ENCODE measurements at places on chromosomes 12 and 14.
A peak's percentile ranks its signal among the peaks of the same experiment; 100 is the strongest.

DNA sequence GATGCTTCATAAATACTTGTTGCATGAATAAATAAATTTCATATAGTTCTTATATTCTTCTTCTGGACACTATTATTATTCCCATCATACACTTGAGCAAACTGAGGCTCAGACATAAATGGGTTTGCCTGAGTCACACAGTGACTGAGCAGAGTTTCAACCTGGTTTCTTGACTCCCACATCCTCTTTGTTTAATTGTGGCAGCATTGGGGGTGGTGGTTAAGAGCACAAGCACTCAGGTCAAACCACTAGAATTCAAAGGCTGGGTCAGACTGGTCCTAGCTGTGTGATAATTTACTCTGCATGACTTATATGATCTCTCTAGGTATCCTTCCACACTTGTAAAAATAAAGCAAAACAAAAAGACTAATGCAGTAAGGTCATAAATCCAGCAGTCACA is 274.9 kb upstream of the SRRM4 start:
- no peak for DNase-seq

DNA sequence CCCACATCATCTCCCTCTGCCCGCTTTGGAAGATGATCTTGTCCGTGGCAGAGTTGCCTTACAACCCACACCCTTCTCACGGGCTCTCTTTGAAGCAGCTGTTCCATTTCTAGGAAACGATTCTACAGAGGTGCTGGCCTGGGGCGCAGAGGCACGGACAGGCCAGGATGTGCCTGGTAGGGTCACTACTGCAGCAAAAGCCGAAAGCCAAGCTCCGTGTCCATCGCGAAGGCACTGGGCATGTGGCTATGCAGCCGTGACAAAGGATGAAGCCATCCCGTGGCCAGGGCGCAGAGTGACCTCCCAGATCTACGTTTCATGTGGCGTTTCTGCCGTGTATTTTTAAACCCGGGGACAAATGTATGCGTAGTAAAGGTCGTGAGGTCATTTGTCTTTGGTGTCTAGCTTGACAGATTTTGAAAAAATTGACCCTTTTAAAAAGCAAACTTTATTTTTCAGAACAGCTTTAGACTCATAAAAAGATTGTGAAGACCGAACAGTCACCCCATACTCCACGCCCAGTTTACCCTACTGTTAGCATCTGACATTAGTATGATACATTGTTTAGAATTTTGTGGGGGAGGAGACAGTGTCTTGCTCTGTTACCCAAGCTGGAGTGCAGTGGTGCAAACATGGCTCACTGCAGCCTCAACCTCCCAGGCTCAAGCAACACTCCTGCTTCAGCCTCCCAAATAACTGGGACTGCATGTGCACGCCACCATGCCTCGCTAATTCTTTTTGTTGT is 40.4 kb upstream of the NCOR2 start:
- DNase-seq, result no peak

DNA sequence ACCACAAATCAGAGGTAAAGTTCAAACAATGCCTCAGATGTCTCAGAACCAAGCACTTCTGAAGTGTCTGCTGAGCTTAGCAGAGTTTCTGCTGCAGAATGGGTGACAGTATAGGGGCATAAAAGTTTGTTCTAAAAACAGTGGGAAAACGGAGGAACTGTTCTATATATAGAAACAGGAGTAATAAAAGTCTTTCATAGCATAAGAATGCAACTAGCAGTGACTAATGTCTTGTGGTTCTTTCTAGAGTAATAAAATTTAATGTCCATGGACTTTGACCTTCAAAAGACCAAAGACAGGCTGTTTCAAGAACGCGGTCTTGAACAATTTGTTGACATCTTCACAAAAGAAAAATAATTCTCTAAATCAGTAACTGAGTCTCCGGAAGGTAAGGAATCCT is 107.5 kb upstream of the FAR2 start:
- no peak for DNase-seq

- DNase-seq, result no peak
Observed at GRCh38 chr14:32205984-32206383, 2.9 kb upstream of the RNU6-8 start.

- DNase-seq, result no peak
Observed at GRCh38 chr14:75022655-75023054, 19.9 kb downstream of the EIF2B2 start.

DNA sequence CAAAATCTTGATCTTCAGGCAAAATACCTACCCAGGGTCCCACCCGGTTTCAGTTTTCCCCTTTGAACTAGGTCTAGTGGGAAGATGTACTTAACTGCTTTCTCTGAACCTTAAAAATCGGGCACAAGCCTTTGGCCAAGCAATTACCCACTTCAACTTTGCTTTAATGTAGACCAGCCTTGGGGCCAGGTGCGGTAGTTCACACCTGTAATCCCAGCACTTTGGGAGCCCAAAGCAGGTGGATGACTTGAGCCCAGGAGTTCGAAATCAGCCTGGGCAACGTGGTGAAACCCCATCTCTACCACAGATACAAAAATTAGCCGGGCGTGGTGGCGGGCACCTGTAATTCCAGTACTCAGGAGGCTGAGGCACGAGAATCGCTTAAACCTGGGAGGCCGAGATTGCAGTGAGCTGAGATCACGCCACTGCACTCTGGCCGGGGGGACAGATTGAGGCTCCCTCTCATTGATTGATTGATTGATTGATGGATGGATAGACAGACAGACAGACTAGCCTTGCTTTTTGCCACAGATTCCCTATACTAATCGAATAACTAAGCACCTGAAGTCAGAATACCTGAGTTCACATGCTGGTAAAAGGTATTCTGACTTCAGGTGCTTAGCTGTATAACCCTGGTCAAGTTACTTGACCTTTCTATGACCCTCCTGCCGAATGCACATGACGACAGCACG is 1.9 kb downstream of the CLIP1 start:
- DNase-seq, result no peak

DNA sequence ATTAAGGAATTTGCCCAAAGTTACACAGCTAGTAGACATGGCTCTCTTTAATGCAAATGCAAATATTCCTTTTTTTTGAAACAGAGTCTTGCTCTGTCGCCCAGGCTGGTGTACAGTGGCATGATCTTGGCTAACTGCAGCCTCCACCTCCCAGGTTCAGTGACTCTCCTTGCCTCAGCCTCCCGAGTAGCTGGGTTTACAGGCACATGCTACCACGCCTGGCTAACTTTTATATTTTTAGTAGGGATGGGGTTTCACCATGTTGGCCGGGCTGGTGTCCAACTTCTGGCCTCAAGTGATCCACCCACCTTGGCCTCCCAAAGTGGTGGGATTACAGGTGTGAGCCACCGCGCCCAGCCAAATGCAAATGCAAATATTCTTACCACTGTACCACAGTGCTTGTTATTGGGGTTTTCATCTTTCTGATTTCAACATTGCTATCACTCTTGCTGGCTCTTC is 24.5 kb upstream of the HIGD1C start:
- no peak for DNase-seq

- DNase-seq, result no peak
Observed at GRCh38 chr12:14275886-14276285, 89.6 kb upstream of the ATF7IP start.

DNA sequence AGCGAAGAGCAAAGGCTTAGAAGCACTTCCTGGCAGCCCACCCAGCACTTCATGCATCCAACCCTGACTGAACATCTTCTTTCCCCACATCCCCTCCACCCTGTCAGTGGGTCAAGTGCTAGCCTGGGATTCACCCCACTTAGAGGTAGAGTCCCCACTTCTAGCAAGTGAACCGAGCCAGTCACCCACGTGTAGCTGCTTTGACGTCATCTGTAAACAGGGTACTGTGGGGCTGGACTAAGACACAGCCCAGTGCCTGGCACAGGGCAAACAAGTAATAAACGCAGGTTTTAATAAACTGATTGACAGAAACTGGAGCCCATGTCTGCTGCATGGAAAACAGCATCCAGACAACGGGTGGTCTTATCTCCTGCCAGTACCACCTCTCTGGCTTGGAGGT is 61.7 kb downstream of the ITPK1 start:
- no peak for DNase-seq

DNA sequence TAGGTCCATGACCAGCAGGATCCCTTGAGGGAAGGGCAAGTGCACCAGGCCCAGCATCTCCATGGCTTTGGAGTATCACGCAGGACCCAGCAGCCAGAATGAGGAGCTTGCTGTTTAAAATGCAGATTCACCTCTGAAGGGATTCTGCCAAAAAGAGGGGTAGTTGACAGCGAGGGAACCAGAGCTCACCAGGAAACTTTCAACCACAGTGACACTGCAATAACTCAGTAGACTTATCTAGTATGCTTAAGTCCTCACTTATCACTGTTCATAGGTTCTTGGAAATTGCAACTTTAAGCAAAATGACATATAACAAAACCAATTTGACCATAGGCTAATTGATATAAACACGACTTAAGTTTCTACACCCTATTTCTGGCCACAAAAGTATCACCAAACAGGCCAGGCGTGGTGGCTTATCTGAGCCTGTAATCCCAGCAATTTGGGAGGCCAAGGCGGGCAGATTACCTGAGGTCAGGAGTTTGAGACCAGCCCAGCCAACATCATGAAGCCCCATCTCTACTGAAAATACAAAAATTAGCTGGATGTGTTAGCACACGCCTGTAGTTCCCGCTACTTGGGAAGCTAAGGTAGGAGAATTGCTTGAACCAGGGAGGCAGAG is 21.4 kb upstream of the CKAP4 start:
- DNase-seq, result no peak

GRCh38 chr12:116766746-116767145 is 28.6 kb downstream of the RNFT2 start:
- DNase-seq, result no peak

DNA sequence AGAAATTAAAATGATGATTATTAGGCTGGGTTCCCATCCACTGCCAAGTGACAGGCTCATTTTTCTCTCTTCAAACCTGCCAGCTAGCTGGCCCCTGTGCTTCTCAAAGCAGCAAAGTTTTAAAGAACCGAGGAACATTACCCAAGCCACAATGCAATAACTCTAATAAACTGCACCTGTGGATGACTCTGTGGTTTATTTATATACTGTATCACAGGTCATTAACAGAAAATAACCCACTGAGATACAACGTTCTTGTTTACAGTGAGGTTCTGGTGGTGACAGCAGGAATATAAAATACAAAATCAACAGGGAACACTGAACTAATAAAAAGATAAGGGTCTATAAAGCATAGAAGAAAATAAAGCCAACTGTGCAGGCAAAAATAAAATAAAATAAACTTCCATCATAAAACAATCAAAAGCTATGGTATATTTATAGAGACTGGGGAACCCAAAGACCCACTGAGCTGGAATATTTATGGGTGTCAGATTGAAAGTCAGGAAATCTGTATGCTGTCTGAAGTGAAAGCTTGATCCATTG is 472.9 kb downstream of the NOVA1 start:
- DNase-seq, result peak; percentile 7

DNA sequence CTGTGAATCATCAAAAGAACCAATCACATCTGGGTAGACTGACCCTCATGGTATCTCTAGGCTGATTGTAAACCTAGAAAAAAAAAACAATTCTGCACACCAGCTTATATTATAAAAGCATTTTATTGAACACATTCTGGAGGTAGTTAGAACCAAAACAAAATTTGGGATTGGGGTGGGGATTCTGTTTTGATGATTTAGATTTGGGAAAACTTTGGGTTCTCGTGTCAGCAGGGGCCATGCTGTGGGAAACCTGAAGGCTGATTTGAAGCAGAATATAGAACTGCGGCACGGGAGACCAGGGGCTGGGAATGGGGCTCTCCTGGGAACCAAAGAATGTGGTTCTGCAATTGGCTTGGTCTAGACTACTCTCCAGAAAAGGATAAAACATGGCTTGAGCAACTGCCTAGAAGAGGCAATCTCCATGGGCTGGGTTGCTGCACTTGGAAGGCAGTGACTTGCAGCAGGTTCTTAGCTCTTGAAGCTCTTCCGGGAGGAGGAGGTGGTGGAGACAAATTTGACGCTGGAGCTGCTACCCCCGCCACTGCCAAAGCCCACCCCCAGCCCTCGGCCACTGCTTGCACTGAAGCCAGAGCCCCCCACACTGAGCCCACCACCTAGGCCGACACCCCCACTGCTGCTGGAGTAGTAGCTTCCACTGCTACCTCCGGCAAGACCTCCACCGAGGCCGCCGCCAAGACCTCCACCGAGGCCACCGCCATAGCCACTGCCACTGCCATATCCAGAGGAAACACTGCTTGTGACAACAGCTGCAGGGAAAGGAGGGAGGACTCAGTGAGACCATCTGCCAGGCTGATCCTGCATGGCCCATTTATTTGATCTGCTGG is 5.5 kb downstream of the KRT5 start:
- DNase-seq, result no peak

- DNase-seq, result no peak
Observed at GRCh38 chr12:131818821-131819585, 9.2 kb upstream of the MMP17 start.

DNA sequence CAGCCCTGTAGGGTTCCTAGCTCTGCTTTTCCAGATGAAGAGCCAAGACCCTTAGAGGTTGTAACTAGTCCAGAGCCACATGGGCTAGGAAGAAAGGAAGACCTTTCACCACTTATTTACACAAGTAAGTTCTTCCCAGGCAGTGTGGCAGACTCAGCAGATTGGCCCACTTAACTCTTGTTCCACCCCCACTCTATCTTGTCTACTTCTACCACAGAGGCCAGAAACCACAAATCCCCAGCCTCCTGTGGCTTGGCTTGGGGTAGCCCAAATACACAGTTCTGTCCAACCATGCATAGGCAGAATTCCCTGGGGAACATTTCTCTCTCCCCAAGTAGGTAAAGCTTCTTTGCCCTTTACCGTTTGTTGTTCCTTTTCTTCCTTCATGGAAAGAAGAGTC is 383.5 kb downstream of the RGS6 start:
- no peak for DNase-seq

DNA sequence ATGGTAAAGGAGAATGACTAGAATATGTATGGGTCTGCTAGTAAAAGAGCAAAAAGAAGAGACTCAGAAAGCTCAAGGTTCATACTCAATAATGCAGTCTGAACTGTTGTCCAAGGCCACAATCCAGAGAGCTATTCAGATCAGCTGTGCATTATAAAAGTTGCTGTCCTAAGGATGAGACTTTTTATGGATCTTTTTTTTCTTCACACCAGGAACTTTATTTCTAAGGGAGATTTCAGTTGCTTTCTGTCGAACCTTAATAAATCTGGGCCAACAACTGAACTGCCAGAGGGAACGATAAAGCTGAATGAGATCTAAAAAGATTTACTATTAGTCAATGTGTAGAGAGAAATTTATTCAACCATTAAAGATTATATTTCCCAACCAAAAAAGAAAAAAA is 948.3 kb upstream of the NOVA1 start:
- no peak for DNase-seq

DNA sequence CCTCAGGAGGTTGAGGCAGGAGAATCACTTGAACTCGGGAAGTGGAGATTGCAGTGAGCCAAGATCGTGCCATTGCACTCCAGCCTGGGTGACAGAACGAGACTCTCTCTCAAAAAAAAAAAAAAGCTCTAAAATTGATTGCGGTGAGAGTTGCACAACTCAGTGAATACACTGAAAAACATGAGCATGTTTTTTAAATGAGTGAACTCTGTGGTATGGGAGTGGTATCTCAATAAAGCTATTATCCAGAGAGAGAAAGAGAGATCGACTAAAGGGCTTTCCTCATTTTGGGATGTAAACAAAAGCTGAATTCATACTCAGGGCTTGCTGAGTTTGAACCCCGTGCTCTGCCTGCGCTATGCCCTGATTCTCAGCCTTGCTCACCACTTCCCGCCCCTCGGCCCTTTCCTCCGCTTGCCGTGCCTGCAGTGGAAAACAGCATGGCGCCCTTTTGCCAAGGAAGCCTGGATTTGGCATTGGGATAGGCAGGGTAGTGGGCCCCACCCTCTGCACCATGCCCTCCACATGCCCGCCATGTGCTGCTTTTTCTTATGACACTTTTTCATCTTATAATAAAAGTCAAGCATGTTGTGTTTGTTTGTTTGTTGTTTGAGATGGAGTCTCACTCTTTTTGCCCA is 102.5 kb downstream of the LGMN start:
- DNase-seq, result no peak

GRCh38 chr12:130401703-130402102 is 64.0 kb downstream of the PIWIL1 start:
- DNase-seq, result peak; percentile 41

Data from NCI-H510A treated with DMSO at 0.1 percent for 48 hours (cell line).